ENCODE measurements at places on chromosomes 12 and 14.

- DNase-seq: no peak
These were observed 55.4 kb downstream of the SLCO1B3 start for GRCh38 chr12:20865873-20866272.

DNA sequence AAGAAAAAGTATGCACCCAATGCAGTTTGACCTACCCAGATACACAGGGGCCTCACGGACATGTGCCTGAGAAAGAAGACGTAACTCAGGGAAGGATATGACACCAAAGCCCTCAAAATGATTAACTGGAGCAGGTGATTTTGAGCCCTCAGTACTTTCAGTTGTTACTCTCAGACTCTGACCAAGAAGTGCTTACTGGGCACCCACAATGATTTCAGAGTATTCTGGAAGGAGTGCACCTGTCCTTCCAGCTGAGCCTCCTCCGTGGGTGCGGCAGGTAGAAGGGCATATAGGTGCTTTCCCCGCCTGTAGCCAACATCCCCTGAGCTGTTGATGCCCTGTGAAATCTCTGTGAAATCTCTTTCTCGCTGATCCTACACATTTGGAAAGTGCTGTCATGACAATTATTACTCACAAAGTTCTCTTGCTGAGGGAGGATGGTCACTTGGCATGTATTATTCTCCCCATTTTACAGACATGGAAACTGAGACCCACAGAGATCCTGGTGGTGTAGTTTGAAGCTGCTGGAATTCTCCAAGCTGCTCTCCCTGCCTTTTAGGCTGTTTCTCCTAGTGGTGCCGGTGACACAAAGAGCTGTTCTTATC, 154.3 kb upstream of the CCND2 start:
- no peak for DNase-seq

GRCh38 chr14:27228053-27228452, 630.2 kb upstream of the NOVA1 start:
- DNase-seq: no peak

- peak; percentile 41 for DNase-seq
These were observed 64.2 kb downstream of the CLMN start for GRCh38 chr14:95255487-95255886.

DNA sequence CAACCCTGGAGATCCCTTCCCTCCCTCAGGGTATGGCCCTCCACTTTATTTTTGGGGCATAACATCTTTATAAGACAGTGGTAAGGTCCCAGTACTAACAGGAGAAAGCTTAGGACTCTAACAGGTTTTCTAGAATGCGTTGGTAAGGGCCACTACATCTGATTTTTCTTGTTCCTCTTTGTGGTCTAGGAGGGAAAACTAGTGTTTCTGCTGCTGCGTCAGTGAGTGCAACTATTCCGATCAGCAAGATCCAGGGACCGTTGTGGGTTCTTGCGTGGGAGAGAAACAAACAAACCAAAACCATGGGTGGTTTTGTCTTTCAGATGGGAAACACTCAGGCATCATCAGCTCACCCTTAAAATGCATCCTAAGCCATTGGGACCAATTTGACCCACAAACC, 123.6 kb upstream of the SLC16A7 start:
- no peak for DNase-seq

- DNase-seq: peak; percentile 96
These were observed 34.2 kb upstream of the PRMT8 start for GRCh38 chr12:3456809-3457208.

DNA sequence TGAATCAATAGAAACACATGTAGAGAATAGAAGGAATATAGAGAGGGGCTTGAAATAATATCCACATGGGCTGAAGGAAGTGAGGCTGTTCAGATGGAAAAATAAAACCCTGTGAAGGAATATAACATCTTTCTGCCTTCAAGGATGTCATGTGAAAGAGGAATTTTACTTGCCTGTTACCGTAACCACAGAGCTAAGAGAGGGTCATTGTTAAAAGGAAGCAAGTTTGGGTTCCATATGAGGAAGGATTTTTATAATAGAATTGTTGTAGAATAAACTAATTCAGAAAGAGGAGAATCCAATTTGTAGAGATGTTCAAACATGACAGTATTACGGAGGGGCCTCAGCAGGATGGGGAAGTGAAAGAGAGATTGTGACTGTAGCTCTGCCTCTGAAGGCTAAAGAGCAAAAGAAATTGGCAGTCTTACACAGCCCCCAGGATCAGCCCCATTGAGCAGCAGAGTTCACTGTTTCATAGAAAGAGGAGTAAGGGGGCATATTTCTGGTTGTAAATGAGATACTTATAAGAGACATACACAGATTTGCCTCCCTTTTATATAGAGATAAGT, 41.8 kb upstream of the PTPRR start:
- no peak for DNase-seq

GRCh38 chr14:59998564-59998963, 78.6 kb downstream of the LRRC9 start:
- DNase-seq: no peak
